K562 (cell line): ENCODE measurements at places on chromosomes 4 and X. TPM values are rescaled to one million over a fixed set of nuclear protein-coding genes. Genes with fewer than 3 reads are reported as not detected.

DNA sequence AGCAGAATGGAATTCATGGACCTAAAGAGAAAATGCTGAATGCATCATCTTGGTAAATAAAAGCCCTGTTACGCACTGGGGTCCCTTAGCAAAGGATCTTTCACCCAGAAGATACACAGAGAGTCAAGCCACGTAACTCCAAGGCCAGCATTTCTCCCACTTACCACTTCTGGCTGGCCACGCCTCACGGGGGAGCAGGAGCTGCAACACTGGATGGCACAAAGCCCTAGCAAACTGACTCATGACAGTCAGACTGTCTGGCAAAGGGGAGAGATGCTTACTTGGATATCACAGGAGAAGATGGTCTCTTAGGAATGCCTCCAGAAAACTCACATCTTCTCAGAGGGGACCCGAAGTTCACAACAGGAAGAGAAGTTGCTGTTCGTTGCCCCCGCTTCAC is 51.4 kb upstream of the BCLAF3 start:
- no peak for DNase-seq

DNA sequence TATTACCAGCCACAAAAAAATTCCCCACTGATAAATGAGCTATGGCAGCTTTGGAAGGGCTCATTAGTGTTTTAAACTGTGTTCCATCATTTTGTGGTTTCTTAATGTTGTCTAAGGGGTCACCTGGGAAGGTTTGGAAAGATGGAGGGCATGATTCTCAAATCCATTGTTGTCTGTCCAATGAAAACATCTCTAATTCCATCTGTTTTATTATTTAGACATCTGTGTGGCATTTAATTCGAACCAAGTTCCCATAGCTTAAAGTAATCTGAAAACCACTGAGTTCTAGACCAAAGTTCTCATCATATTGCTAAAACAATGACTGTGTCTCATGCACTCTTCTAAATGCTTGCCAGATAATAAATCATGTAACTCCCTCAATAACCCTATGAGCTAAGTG is 103.8 kb upstream of the PPP3CA start:
- DNase-seq = no peak

- DNase-seq = no peak
Observed at GRCh38 chr4:101218346-101218745, 129.0 kb downstream of the PPP3CA start.

DNA sequence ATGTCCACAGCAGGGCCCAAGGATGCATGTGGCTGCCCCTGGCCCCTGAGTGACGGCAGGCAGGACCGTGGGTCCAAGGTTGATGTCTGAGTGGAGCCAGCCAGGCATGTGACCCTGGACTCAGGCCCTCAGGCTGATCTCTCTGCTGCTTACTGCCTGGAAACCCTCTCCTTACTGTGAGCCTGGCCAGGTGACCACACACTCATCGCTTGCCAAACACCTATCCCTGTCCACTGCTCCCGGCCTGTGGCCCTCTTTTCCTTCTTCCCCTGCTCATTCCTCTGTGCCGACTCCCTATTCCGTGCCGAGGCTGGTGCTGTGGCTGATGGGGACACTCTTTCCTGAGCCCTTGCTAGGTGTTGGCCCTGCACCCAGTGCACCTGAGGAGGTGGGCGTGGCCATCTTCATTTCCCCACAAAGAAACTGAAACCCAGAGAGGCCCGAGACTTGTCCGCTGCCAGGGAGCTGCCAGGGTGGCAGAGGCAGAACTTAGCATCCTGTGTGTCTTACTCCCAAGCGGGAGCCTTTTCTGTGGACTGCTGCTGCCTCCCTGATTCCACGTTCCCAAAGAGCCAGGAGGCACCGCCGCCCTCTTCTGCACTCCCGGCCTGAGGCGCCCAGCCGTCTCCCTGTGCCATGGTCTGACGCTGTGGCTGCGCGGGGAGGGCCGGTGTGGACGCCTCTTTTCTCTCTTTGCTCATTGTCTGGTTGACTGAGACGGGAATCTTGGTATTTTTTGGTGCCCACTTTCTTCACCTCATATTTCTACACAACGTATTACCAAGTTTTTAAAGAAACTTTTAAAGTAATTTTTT is 11.2 kb upstream of the RNF4 start:
- DNase-seq = no peak

GRCh38 chr4:129218360-129218759 is 122.4 kb downstream of the C4orf33 start:
- DNase-seq = peak; percentile 8

- no peak for DNase-seq
Observed at GRCh38 chr4:11216520-11216919, 212.2 kb downstream of the HS3ST1 start.

DNA sequence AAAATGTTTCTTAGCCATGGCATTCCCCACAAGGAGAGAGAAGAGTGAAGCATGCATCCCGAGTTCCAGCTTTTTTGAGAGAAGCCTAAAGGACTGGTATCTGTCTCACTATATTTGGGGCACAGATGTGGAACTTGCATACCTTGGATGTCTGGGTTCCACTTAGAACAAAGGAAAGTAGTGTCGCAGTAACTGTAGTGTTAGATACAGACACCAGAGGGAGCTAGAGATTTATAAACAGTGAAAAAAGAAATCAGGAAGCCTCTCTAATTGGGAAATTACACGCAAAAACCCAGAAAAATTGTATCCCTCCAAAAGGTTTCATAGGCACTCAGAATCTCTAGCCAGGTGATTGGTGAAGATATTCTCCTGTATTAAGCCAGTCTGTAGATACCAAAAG is 34.4 kb downstream of the AGTR2 start:
- no peak for DNase-seq

DNA sequence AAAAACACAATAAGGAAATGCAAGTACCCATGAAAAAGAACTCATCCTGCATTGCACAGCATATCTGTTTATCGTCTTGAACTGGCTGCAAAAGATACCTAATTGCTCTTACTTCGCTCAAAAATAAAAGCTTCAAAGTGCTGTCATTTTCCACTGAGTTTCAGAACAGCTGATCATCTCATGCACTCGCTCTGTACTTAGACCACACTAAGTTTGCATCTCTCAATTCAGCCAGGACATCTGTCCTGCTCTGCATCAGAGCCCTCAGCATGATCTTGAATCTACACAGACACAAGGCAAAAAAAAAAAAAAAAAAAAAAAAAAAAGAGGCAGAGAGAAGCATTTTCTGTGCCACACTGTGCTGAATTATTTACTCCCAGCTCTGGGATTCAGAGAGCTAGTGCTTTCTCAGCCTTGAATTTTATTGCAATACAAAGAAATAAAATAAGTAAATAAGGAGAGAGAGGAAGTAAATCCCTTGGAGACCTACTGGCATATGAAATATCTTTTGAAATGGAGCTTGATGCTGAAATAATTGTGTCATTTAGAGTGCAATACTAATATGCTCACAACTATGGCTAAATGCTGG is 81.3 kb downstream of the PPP1R2C start:
- DNase-seq = no peak

GRCh38 chr4:12555011-12555410 is 929.1 kb downstream of the RAB28 start:
- DNase-seq = no peak

DNA sequence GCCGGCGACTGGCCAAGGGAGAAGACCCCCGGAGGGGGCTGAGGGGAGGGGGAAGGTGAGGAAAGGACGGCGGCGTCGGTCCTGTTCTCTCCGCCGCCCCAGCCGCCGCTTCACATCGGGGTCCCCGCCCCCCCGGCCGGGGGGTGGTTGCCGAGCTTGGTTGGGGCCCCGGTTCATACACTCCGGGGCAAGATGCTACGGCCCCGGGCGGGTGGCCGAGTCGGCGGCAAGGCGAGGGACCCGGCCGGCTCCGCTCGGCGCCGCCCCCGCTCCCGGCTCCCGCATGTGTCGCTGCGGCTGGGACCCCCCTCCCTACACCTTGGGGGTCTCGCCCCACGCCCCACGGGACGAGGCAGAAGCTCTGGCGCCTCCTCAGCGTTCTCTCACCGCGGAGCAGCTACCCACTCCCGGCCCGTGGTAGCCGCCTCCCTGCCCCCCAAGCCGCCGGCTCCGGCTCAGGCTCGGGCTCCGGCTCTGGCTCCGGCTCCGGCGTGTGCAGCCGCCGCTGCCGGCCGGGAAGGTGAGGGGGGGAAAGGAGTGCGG is 461 bp downstream of the FBXW7 start:
- peak; percentile 38 for DNase-seq

Gene ZAR1
- 0.84 and 0.94 TPM in 2 replicates for total RNA-seq

Gene SLC4A4
- total RNA-seq = 0.11 and 0.20 TPM in 2 replicates

Gene SYNPO2
- 0.13 and 0.18 TPM in 2 replicates for total RNA-seq

Gene CASK
- total RNA-seq = 5.7 and 7.4 TPM in 2 replicates

Gene CCDC160
- total RNA-seq = not detected in 2 replicates

GRCh38 chr4:95394752-95395306 is 153.9 kb downstream of the UNC5C start:
- DNase-seq = no peak

Gene ATXN3L
- total RNA-seq = not detected in 2 replicates

DNA sequence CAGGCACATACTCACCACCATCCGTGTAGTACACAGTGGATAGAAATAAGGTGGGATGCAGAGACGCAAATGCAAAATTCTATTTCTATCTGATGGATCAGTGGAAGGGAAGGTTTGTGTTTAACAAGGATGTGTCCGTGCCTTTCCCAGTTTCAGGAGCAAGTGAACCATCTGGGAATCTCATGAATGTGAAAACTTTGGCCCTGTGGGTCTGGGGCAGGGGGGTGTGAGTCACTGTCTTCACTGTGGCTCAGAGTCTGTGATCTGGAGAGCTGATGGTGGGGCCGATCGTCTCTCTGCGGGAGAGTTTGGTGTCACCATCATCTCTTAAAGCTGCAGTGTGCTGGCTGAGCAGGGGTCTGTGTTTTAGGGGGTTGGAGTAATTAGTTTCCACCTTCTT is 179.3 kb upstream of the STS start:
- DNase-seq = no peak

DNA sequence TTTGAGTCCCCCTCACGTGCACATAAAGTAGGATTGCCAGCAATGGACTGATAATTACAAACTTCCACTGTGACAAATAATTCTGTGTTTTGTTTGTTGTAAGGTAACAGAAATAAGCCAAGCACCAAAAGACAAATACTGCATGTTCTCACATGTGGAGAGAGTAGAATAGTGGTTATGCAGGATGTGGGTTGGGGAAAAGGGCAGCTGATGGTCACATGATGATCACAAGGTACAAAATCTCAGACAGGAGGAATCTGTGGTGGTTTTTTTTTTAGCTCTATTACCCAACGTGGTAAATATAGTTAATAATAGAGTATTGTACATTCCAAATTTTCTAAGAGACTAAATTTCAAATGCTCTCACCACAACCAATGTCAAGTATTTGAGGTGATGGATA is 182.3 kb downstream of the BANK1 start:
- DNase-seq = no peak
